ENCODE measurements at places on chromosomes 7 and 10.

DNA sequence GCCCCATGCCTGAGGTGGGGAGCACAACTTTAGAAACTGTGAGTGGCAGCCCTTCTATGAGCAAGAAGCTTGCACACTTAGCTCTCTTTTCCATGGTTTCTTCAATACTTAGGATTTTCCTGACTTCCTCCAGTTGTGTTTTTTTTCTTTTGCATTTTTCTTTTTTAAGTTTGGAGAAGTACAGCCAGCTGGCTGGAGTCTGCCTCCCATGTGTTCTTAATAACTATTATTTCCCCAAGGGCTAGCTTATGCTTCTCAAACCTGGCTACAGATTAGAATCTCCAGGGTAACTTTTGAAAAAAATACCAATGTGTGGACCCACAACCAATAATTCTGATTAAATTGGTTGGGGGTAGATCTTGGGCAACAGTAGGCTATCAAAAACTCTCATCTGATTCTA is 37.4 kb upstream of the MEOX2 start:
- no peak for DNase-seq

GRCh38 chr7:143896667-143897066 is 5.3 kb downstream of the TCAF1 start:
- no peak for DNase-seq

GRCh38 chr7:91609525-91609924 is 271.0 kb downstream of the MTERF1 start:
- no peak for DNase-seq

GRCh38 chr7:120053390-120053961 is 219.5 kb upstream of the KCND2 start:
- DNase-seq = no peak

DNA sequence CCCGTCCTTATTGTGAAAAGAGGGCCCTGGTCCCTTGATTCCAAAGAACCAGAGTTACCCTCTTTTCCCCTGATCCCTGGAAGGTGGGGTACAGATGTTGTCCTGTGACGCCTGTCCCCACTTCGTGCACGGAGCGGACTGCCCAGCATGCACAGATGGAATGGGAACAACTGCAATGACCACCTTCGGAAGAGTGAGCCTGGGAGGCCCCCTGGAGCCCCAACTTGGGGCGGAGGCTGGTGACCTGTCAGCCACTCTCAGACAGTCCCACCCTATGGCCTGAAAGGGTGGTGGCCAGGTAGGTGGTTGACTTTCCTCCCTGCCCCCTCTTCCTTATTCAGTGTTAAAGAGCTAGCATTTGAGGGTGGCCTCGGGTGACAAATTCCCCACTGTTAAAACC is 196.6 kb upstream of the GALNT17 start:
- no peak for DNase-seq

GRCh38 chr7:108294595-108294994 is 161.6 kb downstream of the NRCAM start:
- DNase-seq = no peak

DNA sequence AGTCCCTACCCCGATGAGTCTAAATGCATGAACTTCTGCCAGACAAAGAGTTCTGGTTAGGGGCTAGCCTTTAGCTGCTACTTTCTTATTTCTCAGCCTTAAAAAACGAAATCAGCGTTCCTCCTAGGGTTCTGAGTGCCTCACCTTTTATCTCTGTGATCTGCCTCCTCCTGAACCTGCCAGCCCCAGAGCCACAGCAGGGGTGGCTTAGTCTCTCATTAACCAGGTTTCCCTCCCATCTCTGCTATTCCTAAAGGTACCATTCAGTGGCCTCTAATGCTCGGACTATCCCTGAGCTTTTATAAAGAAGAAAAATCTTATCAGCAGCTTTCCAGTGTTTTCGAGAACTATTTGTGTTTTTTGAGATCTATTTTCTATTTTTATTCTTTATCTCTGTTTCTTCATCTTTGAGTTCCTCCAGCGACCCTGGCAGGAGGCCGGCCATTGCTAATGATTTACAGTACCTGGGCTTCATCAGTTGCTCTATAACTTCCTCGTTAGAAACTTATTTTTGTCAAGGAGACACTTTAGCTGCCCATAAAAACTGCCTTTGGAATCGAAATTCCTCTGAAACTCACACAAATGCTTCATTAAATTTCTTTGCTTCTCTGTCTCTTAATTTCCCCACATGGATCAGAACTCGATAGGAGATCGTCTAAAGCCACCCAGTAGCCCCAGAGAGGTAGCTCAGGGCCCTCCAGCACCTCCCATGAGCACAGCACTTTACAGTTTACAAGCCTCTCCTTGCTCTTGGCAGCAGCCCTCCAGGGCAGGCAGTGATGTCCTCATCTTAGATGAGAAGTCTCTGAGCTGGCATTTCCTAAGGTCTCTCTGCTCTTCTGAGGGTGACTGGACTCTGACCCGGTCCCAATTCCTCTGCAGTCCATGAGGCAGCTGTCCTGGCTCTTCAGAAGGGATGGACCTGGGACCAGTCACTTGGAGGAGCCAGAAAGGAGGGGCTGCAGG is 149.1 kb downstream of the EBF3 start:
- no peak for DNase-seq

DNA sequence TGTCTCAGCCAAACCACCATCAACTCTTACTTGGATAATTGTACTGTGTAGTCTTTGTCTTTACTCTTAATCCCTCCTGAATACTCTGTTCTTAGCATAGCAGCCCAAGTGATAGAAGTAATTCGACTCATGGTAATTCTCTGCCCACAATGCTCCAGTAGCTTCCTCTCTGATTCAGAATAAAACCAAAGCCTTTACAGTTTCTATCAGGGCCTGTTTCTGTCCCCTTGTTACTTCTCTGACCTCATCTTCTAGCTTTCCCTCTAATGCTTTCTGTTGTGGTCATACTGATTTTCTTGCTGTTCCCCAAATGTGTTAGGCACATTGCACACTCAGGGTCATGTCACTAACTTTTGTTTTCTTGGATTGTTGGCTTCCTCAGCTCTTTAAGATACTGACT is 8.0 kb downstream of the ZNF518A start:
- DNase-seq = no peak

- peak; percentile 82 for DNase-seq
Measured at GRCh38 chr10:3294919-3295581, 122.5 kb upstream of the PITRM1 start.

DNA sequence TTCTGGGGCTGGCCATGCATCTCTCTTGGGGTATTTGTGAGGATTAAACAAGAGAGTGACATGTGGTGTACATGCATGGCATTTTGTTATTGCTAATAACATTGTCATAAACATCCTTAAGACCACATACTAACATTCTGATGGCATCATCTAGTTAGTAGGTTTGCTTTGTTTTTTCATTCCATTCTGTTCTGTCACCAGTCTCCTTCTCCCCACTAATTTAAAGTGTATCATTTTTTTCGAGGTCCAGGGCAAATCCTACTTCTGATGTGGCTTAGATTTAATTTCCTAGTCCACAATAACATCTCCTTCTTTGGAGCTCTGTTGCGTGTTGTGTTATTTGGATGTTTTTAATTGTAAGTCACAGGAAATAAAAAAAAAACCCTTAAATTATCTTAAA is 248.1 kb downstream of the LRMDA start:
- DNase-seq = no peak
